ENCODE measurements at places on chromosomes 3 and 15.
A peak's percentile ranks its signal among the peaks of the same experiment; 100 is the strongest.

DNA sequence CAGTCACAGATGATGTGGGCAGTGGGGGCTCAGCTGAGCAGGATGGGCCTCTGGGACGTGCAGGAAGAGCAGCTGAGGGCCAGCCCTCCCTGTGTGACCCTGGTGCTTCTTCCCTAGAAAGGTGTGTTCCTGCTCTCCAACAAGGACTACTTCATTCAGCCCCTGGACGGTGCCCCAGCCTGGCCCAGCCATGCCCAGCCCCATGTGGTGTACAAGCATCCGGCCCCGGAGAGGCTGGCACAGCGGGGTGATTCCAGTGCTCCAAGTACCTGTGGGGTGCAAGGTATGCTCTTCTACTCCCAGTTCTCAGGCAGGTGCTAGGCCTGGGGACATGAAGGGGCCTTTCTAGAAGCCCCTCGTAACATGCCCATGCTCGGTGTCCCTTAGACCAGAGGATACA is 38.3 kb downstream of the SAXO2 start:
- DNase-seq, result no peak

- DNase-seq, result peak; percentile 87
Observed at GRCh38 chr15:31265871-31266711, 60.5 kb upstream of the KLF13 start.

DNA sequence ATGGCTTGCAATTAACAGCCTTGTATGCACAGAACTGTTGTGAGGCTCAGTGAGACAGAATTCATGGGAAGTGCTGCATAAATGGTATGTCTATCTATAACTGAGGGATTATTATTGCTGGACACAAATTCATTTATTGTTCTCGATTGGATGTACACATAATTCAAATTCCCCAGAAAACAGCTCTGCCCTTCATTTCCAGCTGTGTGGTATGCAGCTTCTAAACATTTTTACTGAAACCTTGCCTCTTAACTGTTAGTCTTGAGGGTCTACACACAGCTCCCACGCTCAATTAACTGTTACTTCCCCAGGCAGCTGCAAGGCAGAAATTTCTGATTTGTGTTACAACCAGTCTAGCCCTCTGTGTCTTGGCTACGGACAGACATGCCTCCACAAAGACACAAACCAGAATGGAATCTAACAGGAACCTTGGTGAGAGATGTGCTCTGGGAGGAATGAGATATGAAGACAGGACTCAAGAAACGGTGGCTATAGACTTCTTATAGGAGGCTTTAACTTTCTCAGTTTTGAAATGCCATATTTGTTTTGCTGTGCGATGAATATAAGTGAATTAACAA is 139.7 kb upstream of the TBL1XR1 start:
- DNase-seq, result no peak

DNA sequence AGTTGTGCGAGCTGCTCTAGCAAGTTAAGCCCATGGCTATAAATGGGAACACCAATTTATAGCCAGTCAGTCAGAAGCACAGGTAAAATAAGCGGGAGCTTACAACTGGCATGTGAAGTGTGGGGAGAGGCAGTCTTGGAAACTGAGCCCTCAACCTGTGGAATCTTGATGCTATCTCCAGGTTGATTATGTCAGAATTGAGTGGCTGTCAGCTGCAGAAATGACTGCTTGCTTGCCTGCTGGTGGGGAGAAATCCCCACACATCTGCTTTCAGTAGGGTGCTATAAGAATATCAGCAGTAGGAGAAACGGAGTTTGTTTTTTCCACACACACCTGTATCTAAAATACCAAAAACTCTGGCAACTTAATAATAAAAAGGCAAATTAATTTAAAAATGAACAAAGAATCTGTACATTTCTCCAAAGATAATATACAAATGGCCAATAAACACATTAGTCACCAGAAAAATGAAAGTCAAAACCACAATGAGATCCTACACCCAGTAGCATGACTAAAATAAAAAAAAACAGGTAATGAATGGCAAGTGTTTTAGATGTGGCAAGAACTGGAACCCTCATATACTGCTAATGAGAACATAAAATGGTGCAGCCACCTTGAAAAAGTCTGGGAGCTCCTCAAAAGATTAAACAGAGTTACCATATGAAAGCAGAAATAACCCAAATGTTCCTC is 26.0 kb upstream of the MAP4 start:
- DNase-seq, result no peak

DNA sequence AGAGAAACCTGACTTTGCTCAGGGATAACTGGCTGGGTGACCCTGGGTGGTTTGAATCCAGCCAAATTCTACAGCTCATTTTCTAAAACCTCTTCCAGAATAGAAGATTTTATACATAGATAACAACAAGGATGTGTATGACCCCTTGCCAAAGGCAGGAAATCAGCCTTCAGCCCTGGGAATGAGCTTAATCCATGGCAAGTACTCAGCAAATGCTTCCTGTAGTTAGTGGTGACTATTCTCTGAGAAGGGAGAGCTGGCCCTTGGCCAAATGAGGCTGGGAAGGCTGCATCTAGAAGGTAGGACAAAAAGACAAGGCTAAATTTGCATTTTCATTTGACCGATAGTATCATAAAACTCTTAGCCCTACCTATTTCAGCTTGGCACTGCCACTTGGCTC is 4.6 kb upstream of the HACD3 start:
- no peak for DNase-seq

- DNase-seq, result no peak
Observed at GRCh38 chr3:48411606-48412374, 18.1 kb downstream of the PLXNB1 start.

GRCh38 chr3:148006508-148006907 is 597.3 kb downstream of the ZIC1 start:
- DNase-seq, result no peak

DNA sequence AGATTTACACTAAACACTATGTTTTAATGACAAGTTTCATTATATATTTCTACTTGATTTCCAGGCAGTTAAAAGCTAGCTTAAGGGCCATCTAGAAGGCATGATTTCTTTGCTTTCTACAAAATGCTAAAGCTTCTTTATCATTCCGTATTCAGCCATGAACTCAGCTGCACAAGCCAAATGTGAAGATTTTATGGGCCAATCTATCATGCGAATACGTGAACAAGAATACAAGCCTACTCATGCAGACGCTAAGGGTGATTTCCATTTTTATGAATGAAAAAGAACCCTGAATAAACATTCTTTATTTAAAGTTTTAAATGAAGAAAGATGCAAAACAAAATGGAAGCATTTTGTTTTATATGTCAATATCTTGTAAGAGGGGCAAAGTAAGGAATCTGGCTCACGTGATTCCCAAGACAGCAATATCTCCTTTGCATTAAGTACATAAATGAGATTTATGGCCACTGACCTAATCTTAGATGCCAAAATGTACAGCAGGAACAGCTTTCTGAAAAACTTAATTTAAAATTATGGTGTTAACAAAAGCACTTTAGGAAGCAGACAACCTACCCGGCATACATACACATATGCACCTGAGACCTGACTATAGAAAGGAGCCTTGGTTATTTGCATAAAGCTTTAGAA is 215.8 kb downstream of the DPH6 start:
- DNase-seq, result no peak

- DNase-seq, result no peak
Observed at GRCh38 chr15:32757426-32757825, 39.6 kb downstream of the GREM1 start.

DNA sequence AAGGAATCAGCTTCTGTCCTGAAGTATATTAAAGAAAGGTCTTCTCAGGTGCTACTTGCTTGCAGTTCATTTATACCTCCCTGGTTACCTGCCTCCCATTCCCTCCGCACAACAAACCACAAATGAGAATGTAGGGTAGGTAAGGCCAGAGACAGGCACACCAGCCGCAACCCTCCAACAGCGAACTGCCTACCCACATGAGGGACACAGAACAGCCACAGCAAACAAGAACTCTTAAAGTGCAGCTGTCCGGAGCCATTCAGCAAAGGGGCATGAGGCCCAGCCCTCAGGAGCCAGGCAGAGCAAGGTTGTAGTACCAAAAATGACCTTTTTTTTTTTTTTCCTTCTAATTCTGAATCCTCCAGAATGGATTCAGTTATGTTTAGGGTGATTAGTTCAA is 52.4 kb downstream of the SPSB4 start:
- DNase-seq, result no peak

GRCh38 chr3:160919942-160920341 is 163.9 kb downstream of the PPM1L start:
- no peak for DNase-seq

Measured in CD4-positive, alpha-beta T cell treated with Interleukin-17A for 4 hours (primary cell).